Central memory CD8-positive, alpha-beta T cell (primary cell): ENCODE measurements at places on chromosomes 1 and 21.
A peak's percentile ranks its signal among the peaks of the same experiment; 100 is the strongest.

DNA sequence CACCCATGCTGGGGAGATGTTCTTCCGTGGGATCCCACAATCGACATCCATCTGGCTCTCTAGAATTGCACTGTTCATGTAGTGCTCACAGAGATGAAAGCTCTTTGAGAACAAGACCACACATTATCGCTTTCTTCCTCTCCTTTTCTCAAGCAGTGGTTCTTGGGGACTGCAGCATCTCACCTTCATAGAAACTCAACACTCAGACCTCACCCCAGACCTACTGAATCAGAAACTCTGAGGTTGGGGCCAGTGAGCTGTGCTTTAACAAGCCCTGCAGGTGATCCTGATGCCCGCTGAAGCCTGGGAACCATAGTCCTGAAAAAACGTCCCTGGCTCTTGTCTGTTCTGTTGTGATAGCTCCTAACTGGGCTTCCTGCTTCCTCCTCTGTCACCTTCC is 251.3 kb upstream of the FGGY start:
- H3K4me1 ChIP-seq = peaks cover 43% of the 10 kb centered on the region
- peak overlapping the region; percentile 51 for H3K4me3 ChIP-seq
- no peaks in the 10 kb centered on the region for H3K27me3 ChIP-seq
- H3K27ac ChIP-seq = peak overlapping the region; percentile 87

DNA sequence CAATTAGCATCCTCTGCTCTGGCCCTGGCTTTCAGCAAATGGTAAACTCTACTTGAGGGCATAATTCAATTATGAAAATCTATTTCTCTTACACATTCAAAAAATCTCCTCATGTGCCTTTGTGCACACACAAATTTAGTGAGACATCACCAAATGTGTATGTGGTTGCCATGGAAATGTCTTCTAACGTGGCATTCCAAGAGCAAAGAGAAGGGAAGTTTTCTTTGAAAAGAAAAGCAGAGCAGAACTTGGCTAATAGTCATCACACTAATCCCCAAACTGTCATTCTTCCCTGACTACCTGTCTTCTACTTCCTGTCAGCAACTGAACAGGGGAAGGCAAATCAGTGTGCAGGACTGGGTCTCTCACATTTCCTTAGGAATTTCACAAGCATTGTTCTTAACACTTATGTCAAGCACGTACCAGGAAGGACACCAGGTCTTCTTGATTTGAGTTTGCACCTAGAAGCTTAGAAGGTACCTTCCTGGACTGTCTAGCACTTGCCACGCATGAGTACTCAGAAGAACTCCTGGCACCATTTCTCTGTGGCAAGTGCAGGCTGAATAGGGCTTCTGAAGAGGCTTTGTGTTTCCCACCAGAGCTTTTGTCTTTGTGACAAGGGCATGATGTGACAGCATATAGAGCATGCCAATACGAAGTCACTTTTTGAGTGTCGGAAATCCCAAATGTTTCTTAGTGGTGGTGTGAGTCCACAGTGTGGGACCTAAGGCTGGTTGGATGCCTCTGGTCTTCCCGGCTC is 32.3 kb downstream of the MAN1C1 start:
- no peak overlapping the region for H3K27ac ChIP-seq
- no peak for DNase-seq
- peaks cover 23% of the 10 kb centered on the region for H3K4me1 ChIP-seq
- H3K36me3 ChIP-seq = peaks cover 12% of the 10 kb centered on the region
- no peak overlapping the region for H3K4me3 ChIP-seq

- H3K4me1 ChIP-seq = peaks cover 93% of the 10 kb centered on the region
- no peaks in the 10 kb centered on the region for H3K27me3 ChIP-seq
- H3K27ac ChIP-seq = peak overlapping the region; percentile 92
- no peak for DNase-seq
Observed at GRCh38 chr1:101280049-101280592, 43.3 kb downstream of the S1PR1 start.

DNA sequence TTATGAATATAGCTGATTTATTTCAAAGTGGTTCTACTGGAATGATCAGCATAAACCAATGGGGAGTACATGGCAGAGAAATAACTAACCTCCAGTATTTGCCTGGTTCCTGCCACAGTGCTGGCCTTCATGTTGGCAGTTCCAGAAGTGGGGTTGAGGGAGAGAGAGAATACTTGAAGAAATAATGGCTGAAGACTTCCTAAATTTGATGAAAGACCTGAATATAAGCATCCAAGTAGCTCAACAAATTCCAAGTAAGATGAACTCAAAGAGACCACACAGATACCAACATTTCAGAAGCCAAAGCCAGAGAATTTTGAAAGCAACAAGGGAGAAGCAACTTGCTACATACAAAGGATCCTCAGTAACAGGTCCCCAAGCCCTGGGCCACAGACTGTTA is 34.3 kb downstream of the S100B start:
- H3K36me3 ChIP-seq = peaks cover 33% of the 10 kb centered on the region
- DNase-seq = no peak
- H3K27ac ChIP-seq = peak overlapping the region; percentile 57
- no peaks in the 10 kb centered on the region for H3K27me3 ChIP-seq
- H3K4me1 ChIP-seq = peaks cover 12% of the 10 kb centered on the region

DNA sequence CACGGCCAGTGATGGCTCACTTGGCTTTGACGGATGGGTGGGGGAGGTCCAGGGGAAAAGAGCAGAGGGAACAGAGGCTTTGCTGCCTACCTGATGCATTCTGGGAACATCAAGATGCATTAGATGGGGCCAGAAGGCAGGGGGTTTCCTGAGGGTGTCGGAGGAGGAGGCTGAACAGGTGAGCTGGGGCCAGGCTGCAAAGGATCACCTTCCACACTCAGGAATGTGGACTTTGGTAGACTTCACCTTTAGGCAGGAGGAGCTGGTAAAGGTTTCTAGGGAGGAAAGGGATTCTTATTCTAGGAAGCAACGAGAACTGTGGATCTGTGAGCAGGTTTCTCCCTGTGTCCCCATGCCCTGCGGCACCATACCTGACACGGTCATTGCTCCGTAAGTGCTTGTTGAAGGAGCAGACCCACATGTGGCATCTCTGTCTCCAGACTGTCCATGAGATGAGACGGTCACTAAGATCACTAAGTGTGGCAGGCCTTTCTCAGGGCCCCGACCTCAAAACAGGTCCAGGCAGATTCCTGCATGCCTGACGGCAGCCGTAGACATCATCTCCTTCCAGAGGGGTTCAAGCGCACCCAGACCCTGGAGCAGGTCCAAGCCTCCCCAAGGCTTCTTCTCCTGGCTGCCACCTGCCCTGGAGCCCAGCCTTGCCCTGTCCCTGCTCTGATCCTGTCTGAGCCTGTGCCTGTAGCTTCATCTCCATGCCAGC is 89.1 kb upstream of the SLC25A33 start:
- peaks cover 26% of the 10 kb centered on the region for H3K27me3 ChIP-seq
- H3K4me1 ChIP-seq = no peaks in the 10 kb centered on the region
- H3K27ac ChIP-seq = no peak overlapping the region
- no peaks in the 10 kb centered on the region for H3K36me3 ChIP-seq

DNA sequence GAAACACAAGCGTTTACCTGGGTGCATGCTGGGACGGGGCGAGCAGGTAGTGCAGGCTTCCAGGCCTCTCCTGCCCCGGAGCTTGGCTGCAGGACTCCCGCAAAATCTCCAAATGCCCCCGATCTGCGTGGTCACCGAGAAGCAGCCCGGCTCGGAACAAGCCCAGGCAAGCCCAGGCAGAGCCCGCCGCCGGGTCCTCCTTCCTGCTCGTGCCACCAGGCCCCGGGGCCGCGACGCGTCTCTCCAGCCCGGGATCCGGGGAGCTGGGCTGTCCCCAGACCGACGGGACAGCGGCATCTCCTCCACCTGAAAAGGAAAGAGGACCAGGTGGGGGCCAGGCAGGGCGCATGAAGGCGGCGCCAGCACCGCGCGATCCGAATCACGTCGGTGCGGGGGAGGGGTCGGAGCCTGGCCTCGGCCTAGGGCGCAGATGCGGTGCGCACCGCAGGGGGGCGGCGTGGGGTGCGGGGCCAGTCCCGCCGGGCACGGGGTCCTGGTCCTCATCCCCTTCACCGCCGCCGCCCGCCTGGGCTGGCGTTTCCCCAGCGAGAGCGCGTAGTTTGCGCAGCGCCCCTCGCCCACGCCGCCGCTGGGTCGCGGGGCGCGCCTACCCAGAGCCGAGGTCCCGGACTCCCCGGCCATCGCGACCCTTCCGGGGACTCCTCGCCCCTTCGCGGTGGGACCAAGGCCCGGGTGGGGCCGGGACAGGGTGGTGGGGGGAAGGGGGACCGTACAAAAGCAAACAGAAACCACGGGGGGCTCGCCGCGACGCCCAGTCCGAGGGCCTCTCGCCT is 52.4 kb upstream of the H6PD start:
- H3K36me3 ChIP-seq = no peaks in the 10 kb centered on the region
- H3K4me1 ChIP-seq = peaks cover 5% of the 10 kb centered on the region
- H3K4me3 ChIP-seq = peak overlapping the region; percentile 44
- no peak for DNase-seq
- H3K27me3 ChIP-seq = peaks cover 31% of the 10 kb centered on the region
- H3K27ac ChIP-seq = no peak overlapping the region

- H3K36me3 ChIP-seq = peaks cover 9% of the 10 kb centered on the region
- no peak for DNase-seq
- peaks cover 63% of the 10 kb centered on the region for H3K4me1 ChIP-seq
- peak within 1 kb of the TSS; percentile 84 for H3K4me3 ChIP-seq
- peaks cover 50% of the 10 kb centered on the region for H3K27me3 ChIP-seq
Observed at GRCh38 chr1:7940745-7941436, at the start of gene TNFRSF9. TNFRSF9 (minus strand) TSS chr1:7940839; CDS start chr1:7939994, 845 bp downstream.

DNA sequence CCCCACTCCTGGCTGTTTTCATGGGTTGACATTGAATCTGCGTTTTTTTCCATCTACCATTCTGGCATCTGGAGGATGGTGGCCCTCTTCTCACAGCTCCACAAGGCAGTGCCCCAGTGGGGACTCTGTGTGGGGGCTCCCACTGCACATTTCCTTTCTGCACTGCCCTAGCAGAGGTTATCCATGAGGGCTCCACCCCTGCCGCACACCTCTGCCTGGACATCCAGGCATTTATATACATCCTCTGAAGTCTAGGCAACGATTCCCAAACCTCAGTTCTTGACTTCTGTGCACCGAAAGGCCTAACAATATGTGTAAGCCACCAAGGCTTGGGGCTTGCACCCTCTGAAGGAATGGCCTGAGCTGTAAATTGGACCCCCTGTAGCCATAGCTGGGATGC is 147.9 kb upstream of the FMN2 start:
- no peaks in the 10 kb centered on the region for H3K36me3 ChIP-seq
- no peak overlapping the region for H3K27ac ChIP-seq
- DNase-seq = no peak
- no peaks in the 10 kb centered on the region for H3K4me1 ChIP-seq

- no peaks in the 10 kb centered on the region for H3K27me3 ChIP-seq
- H3K4me3 ChIP-seq = no peak overlapping the region
- no peak overlapping the region for H3K27ac ChIP-seq
- H3K36me3 ChIP-seq = no peaks in the 10 kb centered on the region
Observed at GRCh38 chr1:228259951-228260350, 52.1 kb downstream of the OBSCN start.

GRCh38 chr1:78005448-78005722 is 646 bp downstream of the DNAJB4 start:
- peak overlapping the region; percentile 99 for H3K27ac ChIP-seq
- H3K36me3 ChIP-seq = peaks cover 10% of the 10 kb centered on the region
- peaks cover 22% of the 10 kb centered on the region for H3K4me1 ChIP-seq
- no peaks in the 10 kb centered on the region for H3K27me3 ChIP-seq

DNA sequence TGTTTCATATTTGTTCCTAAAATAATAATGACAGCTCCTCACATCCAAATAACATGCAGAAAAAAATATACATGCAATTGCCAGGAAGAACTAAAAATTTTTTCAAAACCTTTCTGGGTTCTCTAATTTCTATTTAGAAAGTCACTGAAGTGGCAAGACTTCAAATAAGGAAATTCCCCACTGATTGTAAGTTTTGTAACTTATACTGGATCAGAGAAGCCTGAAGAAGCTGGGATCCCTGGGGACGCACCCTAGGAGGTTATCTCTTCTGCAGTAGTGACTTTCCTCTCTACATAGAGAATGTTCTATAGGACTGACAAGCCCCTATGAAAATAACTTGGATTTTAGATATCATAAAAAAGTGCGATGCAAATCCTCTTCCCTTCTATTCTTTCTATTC is 182.6 kb downstream of the MRPL39 start:
- H3K4me1 ChIP-seq = peaks cover 5% of the 10 kb centered on the region
- H3K4me3 ChIP-seq = no peak overlapping the region
- DNase-seq = no peak
- no peaks in the 10 kb centered on the region for H3K36me3 ChIP-seq
- no peak overlapping the region for H3K27ac ChIP-seq

- no peaks in the 10 kb centered on the region for H3K4me1 ChIP-seq
- H3K27ac ChIP-seq = no peak overlapping the region
- no peaks in the 10 kb centered on the region for H3K27me3 ChIP-seq
- no peak for DNase-seq
- H3K4me3 ChIP-seq = no peak overlapping the region
Observed at GRCh38 chr1:163874070-163874469, 552.3 kb downstream of the NUF2 start.

DNA sequence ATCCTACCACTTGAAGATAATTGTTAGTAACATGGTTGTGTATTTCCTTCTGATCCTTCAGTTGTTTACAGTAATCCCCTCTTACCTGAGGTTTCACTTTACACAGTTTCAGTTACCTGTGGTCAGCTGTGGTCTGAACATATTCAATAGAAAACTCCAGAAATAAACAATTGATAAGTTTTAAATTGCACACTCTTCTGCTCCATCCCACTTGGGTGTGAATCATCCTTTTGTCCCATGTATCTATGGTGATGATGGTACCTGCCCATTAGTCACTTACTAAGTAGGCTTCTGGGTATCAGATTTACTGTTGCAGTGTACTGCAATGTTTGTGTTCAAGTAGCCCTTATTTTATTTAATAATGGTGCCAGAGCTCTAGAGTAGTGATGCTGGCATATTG is 62.5 kb downstream of the OSBPL9 start:
- H3K36me3 ChIP-seq = peaks cover 5% of the 10 kb centered on the region
- H3K27me3 ChIP-seq = no peaks in the 10 kb centered on the region
- no peak overlapping the region for H3K4me3 ChIP-seq
- DNase-seq = no peak
- H3K27ac ChIP-seq = no peak overlapping the region

- H3K27ac ChIP-seq = no peak overlapping the region
- peaks cover 88% of the 10 kb centered on the region for H3K27me3 ChIP-seq
- H3K4me1 ChIP-seq = peaks cover 8% of the 10 kb centered on the region
- no peak for DNase-seq
- peak overlapping the region; percentile 71 for H3K4me3 ChIP-seq
Observed at GRCh38 chr1:39902460-39902807, 717 bp upstream of the MYCL start.

DNA sequence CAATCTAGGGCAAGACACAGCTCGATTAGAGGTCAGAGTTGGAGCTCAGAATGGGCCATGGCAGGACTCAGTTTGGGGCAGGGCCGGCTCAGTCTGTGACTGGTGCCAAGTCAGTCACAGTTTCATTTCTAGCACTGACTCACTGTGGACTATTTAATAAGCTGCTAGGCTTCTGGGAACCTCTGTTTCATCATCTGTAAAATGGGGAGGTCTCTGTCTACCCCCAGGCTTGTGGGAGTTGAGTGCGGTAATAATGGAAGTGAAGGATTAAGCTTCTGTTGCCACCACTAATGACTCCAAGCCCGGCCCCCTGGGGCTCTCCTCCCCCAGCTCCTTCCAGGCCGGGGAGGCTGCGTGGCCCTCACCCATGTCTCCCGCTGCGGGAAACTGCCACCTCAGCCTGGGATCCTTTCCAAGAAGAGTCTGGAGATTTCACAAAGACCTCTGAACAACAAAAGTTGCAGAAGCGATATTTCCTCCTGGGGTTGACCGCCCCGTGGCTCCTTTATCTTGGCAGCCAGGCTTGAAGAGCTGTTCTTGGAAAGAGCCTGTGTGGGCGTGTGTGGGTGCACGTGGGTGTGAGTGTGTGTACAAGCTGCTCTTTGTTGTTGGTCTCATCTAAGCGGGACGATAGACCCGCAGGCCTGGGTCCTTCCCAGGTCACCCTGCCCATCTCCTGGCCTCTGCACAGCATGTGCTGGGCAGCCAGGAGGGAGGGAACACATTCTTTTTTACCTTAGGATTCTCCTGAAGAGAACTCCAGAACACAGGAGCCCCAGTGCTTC is 29.1 kb downstream of the KNCN start:
- no peak for DNase-seq
- H3K27ac ChIP-seq = no peak overlapping the region
- peaks cover 15% of the 10 kb centered on the region for H3K4me1 ChIP-seq
